ENCODE measurements at places on chromosomes 16 and 17.
A peak's percentile ranks its signal among the peaks of the same experiment; 100 is the strongest.

GRCh38 chr17:60169921-60170817, 20.4 kb downstream of the CA4 start:
- DNase-seq: no peak

DNA sequence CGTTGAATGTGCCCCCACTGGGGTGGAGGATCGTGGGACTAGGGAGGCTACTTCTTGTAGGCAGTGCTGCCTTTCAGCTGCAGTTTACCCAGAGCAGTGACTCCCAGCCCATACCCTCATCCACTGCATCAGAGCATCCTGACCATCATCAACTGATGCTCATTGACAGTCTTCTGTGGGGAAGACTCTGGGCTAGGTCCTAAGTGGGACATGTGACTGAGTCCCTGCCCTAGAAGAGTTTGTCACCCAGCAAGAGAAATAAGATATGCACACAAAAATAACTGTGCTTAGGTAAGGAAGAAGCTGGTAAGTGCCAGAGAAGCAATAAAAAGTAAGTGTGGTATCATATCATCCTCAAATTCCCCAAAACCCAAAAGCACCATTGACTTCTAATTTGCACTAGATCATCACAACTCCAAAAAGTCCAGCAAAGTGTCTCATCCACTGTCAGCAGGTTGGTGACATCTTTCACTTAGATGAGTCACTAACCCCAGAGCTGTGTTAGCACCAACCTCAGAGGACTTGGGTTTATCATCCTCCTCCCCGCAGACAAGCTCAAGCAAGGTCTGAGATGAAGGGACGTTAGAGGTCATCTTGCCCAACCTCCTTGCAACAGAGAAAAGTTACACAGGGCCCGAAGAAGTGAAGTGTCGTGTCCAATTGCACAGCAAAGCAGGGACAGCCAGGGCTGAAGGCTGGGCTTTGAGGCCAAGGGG, 99.0 kb downstream of the CCDC182 start:
- no peak for DNase-seq

DNA sequence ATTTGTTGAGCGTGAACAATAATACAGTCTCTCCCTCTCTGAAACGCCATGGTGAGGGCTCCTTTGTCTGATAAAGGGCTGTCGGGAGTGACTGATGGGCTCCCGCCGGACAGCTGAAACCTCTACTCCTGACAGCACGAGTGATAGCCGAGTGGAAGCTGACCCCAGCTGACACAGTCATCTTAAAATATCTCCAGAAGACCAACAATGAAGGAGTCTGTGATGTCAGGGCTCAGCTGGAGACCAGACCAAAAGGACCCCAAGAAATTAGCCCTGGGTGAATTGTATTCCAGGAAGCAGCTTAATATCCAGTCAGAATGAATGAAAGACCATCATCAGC, 22.4 kb downstream of the CCDC182 start:
- DNase-seq: no peak

DNA sequence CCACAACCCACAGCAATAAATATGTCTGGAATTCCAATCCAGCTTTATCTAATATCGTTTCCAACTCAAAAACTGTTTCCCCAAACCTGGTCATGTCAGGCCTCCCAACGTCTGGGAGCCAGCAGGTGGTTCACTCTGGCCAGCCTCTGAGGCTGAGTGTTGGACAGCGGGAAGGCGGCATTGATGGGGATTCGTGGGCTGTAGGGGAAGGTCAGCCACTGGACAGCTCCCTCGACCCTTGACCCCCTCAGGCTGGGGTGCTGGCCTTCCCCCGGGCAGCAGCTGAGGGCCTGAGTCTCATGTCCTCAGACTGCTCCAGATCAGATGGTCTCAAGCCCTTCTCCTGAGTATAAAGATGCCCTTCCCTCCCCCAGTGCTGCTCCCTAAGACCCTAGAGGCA, 50.2 kb downstream of the SDK2 start:
- DNase-seq: no peak

- DNase-seq: peak; percentile 85
Measured at GRCh38 chr17:36533935-36534839, 481 bp downstream of the MYO19 start.

- peak; percentile 91 for DNase-seq
Measured at GRCh38 chr17:57747221-57748017, 2.3 kb upstream of the CCDC182 start.

GRCh38 chr16:89407925-89408300, 82.4 kb downstream of the ANKRD11 start:
- no peak for DNase-seq

DNA sequence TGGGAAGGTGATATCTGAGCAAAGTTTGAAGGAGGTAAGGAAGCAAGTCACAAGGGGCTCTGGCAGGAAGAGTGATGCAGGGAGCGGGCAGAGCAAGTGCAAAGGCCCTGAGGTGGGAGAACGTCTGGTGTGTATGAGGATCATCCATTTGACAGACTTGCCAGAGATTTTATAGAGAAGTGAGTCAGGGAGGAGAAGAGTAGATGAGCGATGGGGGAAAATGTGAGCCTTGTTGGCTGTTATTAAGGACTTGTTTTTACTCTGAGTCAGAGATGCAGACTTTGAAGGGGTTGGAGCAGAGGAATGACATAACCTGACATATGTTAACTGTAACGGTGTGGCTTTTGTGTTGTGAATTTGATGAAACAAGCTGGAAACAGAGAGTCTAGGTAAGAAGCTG, 3.5 kb upstream of the CLEC10A start:
- no peak for DNase-seq

GRCh38 chr17:29216181-29216580, 30.5 kb upstream of the CRYBA1 start:
- DNase-seq: no peak

GRCh38 chr17:62763891-62764600, 44.1 kb downstream of the MARCHF10 start:
- DNase-seq: no peak

DNA sequence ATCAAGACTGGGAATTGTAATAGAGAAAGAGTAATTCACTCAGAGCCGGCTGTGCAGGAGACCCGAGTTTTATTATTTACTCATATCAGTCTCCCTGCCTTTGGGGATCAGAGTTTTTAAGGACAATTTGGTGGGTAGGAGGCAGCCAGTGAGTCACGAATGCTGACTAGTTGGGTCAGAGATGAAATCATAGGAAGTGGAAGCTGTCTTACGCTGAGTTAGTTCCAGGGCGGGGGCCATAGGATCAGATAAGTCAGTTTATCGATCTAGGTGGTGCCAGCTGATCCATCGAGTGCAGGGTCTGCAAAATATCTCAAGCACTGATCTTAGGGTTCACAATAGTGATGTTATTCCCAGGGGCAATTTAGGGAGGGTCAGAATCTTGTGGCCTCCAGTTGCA, 20.2 kb upstream of the GUCY2D start:
- DNase-seq: no peak

DNA sequence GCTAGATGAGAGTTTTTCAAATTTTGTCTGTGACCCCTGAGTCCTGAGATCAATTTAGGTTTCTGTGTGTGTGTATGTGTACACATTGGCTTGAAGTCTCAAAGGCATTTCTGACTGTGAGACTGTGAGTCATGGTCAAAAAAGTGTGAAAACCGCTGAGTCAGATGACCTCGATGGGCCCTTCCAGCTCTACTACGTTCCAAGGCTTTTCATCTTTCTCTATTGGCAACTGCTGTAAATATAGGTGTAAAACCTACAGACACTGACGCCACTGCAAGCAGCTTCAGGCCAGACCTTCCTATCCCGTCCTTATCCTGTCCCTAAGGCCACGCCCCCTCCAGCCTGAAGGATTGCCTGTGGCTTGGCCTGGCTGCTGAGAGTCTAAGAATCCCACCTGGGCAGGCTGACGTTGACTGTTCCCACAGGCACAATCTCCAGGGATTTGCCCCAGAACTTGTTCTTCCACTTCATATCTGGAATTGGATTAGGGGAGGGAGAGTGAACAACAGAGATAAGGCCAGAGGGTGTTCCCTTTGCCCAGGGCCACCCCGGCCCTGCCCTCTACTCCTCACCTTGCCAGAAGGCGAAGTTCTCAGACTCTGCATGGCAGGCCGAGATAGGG, 11.3 kb downstream of the OSBPL7 start:
- DNase-seq: no peak

DNA sequence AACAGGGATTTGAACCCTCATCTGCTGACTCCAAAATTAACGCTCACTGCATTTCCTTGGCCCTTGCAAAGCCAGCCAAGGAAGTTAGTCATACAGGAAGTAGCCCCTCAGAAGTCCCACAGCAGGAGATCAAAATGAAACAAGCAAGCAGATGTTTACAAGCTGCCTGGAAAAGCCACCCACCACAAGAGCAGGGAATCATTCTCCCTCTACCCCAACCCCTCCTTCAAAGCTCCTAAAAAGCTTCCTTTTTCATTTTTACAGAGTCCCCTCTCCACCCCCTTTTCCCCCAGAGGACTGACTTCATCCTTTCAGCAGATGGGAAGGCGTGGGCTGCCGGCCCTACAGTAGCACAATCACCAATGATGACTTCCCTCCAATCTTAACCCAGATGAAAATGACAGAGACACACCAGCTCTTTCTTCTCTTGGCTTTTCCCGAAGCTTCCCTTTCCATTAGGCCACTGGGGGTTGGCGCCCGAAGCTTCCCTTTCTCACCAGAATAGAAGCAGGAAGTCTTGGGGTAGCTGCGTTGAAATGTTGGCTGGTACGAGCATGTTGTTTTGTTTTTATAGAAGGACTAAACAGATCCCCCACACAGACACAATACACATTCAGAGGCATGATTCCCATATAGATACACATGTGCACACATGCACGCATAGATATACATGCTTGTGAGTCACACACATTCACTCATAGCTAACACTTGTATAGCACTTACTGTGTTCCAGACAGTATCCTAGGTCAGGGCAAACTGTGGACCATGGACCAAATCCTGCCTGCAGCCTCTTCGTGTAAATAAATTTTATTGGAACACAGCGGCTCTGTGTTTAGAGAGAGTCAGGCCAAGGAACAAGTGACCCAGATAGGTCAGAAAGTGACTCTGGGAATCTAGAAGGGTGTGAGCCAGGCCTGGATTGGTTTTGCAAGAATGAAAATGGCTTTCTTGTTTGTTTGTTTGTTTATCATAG, 17.4 kb downstream of the ITPRIPL2 start:
- peak; percentile 40 for DNase-seq

DNA sequence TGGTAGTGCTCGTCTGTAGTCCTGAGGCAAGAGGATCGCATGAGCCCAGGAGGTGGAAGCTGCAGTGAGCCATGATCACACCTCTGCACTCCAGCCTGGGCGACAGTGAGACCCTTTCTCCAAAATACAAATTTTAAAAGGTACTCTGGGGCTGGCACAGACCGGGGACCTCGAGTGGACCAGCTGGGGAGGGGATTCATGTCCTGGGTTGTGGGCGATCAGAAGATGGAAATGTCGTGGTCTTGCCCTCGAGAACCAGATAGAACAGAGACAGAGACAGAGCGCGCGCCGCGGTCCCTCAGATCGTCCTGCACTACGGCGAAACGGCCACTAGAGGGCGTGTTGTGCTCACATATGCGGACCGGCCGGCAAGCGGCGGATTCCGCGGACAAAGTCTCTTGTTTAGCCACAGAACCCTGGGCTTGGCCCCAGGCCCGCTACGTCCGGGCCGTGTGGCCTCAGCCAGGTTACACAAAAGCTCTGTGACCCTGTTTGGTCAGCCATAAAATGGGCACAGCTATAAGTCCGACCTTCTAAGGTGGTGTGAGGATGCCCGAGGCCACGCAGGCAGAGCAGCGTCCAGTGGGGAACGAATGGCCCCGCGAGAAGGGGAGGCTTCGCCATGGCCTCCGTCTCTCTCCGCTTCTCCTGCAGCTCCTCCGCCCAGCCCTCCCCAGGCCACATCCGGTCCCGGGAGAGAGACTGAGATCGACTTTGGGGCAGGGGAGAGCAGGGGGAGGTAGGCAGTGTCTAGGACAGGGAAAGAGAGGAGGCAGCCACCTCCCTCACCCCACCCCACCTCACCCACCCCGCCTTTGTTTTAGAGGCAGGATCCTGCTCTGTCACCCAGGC, 14.6 kb upstream of the SBK1 start:
- DNase-seq: peak; percentile 74

DNA sequence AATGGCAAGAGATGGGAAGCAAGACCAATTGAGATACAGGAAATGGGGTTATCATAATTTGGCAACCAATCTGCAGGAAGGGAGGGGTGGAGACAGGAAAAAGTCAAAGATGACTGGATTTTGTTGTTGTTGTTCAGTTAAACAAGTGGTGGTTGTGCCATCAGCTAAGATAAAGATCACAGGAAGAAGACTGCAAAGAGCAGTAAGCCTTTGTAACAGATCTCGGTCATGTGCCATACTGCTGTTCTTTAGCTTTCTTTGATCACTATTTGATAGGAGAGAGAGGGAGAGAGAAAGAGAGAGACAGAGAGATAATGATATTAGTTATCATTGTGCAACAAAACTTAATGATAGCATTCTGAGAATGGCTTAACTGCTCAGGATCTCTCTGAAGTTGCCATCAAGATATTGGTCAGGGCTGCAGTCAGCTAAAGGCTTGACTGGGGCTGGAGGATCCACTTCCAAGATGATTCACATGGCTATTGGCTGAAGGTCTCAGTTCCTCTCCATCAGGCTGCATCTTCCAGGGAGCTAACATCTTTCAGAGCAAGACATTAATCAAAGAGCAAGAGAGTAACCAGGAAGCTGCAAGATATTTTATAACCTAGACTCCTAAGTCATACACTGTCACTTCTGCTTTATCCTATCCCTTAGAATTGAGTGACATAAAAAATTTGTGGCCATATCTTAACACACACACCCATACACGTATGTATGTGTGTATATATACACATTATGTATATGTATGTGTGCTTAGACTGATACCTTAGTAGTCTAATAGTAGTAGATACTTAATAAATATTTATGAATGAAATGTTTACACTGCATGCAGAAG, 405.0 kb downstream of the SHISA9 start:
- no peak for DNase-seq

DNA sequence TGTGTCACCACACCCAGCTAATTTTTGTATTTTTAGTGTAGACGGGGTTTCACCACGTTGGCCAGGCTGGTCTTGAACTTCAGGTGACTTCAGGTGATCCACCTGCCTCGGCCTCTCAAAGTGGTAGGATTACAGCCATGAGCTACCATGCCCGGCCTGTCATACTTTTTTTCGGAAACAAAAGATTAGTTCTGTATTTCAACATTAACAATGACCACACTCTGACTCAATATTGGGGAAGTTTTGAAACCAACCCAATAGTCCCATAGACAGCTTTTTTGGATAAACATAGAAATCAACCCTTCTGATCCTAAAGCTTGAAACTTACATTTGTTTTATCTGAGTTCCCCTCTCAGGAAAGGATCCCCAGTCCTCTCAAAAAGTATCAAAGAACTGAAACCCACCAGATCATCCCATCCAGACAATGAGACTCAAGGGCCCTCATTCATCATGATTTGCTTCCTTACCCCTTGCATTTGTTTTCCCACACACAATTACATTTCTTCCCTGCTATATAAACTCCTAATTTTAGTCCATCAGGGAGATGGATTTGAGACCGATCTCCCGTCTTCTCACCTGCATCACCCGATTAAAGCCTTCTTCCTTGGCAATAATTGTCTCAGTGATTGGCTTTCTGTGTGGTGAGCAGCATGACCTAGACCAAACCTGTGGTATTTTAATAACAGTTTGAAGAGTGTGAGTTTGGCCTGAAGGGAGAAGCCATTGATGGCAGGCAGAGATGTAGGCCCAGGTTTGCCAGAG, 7.2 kb upstream of the AGRP start:
- no peak for DNase-seq

- no peak for DNase-seq
Measured at GRCh38 chr16:22739077-22739476, 74.9 kb upstream of the HS3ST2 start.

- no peak for DNase-seq
Measured at GRCh38 chr17:82880620-82881323, 41.0 kb upstream of the ZNF750 start.

- no peak for DNase-seq
Measured at GRCh38 chr17:50465171-50465570, 3.5 kb downstream of the CHAD start.

- no peak for DNase-seq
Measured at GRCh38 chr17:31631766-31632165, 227.3 kb downstream of the COPRS start.

All from NCI-H1417 (cell line).